Urothelium cell line (cell line): ENCODE measurements at places on chromosomes 4 and X.

GRCh38 chr4:22471999-22472461 lies 43.8 kb downstream of the ADGRA3 start:
- no peak for DNase-seq

DNA sequence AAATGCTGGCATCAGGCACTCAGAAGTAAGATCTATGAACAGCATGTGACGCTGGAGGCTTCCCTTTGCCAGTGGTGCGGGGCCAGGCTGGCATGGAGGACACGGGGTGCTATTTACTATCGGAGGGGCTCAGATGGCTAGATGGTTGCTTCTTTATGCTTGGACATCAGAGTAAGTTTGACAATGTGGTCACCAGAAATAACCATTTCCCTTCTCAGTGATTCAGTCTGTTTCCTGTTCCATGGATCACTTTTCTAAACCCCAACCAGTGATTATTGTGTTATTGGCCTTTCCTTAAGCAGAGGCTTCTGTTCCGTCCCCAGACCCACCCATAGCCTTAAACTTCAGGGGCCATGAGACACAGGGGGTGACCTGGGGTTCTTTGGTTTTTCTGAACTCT lies 55.4 kb upstream of the DHX15 start:
- DNase-seq: no peak

DNA sequence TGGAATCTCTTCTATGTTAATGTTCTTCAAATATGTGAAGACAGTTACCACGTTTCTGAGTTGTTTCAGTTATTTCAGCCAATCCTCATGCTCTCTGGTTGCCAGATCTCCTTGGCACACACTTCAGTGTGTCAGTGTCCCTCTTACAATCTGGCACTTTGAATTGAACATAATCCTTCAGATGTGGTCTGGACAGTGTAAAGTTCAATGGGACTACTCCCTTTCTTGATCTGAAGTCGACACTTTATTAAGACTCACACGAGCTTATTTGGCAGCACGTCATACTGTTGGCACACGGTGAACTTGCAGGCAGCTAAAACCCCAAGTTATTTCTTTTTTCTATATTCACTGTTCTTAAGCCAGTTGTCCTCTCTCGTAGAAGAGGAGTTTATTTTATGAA lies 28.2 kb downstream of the ARSJ start:
- DNase-seq: no peak

GRCh38 chrX:115909017-115909416 lies 261.5 kb upstream of the AGTR2 start:
- no peak for DNase-seq

GRCh38 chr4:5712517-5712916 lies 1.5 kb downstream of the EVC start:
- peak; percentile 25 for DNase-seq

DNA sequence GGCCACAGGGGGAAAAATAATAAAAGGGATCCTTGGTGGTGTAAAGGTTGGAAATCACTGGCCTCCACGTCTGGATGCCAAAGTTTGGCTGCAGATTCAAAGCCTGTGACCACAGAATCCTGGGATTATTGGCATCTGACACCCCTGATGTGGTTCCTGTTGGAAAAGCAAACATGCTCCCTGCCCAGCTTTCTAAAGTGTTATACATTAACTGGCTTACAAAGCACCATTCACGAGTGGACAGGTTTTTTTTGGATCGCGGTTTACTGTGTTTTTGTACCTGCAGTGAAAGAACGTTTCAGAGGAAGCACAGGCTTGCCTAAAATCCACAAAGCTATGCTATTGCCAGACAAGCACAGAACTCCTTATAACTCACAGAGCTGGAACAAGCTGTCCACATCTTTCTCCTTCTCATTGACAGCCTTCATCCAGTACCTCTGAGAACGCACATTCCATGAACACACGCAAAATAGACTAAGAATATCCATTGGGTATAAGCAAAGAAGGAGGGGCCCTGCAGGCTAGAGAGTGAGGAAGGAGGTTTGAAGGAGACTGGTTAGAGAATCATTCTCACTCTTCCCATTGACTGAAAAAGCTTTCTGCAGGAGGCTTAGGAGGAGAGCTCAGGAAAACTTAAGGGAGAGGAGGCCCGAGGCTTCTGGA lies 14.5 kb upstream of the CAPN6 start:
- no peak for DNase-seq

DNA sequence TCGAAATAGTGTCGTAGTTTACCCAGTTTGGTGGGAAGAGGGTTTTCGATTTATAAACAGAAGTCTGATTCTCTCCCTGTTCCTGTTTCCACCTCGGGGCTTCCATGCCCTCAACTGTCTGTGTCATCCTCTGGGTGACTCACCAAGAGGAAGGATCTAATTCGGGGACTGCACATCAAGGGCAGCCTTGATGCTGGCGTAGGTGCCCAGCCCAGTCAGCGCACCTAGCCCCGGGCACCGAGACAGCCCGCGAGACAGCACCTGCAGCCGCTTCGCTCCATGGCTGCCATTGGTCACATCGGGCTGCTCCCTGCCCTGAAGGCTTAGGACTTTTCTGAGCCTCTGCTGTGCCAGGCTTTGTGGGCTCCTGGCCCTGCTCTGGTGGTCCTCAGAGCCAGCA lies 7.7 kb downstream of the ABCD1 start:
- DNase-seq: no peak

DNA sequence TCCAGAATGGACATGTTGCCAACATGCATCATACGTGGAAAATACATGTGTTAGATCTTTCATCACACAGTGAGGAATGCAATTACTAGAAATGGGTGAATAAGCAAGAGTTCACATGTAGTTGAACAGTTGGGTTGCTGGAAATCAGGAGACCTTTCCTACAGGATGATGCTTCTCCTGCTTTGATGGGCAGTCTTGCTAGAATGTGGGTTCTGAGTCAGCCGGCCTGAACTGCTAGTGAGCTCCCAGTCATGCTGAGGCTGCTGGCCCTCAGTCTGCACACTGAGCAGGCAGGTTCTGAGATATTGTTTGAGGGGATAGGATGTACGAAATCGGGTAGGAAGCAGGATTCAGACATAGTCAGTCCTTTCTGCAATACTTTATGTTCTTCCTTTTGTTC lies 20.2 kb downstream of the MSL3 start:
- DNase-seq: no peak

DNA sequence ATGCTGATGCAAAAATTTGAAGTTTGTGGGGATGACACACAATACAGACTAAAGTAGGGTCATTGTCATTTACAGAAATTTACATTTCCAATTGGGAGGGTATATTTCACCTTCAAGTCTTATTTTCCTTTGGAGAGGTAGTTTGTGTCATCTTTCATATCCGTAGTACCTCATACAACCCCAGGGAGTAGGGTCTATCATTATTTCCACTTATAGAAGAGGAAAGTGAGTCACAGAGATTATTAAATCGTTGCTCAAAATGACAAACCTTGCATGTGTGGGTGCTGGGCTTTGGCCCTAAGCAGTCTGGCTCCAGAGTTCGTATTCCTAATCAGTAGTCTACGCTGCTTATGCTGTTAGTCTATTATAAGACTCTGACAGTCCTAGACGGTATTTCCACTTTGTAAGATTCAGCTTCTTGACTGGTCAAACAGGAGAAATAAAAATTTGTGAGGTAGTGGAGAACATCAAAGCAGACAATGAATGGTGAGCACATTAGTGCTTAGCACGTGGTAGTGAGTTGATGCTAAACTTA lies 516.5 kb downstream of the PCDH7 start:
- no peak for DNase-seq

DNA sequence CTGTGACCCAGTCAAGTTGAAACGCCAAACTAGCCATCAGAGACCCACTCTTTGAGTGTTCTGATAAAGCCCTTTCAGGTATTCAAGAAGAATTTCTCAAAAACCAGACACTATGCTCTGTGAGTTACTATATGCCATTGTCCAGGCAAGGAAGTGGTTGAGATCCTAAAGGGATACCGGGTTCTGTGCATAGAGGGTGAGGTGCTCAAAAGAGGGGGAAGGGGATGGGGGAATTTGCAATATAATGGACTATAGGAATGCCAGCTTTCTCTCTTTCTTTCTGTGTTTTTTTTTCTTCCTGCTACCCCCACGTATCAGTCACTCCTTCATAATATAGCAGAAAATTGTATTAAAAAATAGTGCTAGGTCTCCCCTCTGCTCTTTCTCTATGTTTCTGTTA lies 1619.0 kb downstream of the STIM2 start:
- DNase-seq: no peak

- no peak for DNase-seq
Observed at GRCh38 chr4:8703857-8704495, 111.4 kb downstream of the CPZ start.

DNA sequence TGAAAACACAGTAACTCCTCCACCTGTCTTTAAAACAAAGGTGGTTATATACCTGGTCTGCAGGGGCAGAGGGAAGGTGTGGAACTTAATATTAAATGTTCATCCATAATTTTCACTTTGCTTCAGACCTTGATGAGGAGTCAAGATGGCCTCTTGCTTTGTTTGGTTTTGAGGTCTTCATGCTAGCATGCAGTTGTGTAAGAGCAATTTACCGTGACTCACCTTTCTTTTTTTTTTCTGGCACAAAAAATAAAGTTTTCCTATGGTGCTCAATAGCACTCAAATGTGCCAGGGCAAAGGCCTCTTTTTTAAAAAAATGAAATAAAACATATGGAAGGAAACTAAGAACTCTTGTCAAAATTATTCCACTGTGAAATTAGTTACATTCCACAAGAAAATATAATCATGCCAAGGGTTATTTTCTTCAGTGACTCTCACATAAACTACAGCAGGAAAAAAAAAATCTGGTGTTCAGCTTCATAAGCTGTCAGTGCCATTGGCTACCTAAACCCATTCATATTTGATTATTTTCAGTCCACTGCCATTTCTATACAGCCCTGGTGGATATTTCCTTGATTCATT lies 128.2 kb downstream of the SLC7A11 start:
- DNase-seq: peak; percentile 8

DNA sequence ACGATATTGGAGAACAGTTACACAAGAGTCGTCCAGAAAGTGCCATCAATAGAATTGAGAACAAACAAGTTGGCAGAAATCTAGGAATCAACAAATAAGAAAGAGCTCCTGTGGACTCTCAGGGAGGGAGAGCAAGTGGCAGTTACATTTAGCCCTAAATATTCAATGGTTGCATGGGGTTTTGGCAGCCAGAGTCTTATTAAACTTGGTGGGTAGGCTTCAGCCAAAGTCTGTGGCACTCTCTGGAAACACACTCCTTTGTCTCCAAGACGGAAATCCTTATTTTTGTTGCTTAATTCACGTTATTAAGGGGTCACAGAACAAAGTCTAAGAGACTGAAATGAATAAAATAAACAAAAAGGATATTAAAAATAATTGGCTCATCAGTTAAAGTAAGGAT lies 742.2 kb upstream of the ATOH1 start:
- no peak for DNase-seq

GRCh38 chr4:8459867-8460445 lies 19.4 kb downstream of the TRMT44 start:
- DNase-seq: no peak

- DNase-seq: no peak
Observed at GRCh38 chrX:103658681-103659433, 27.6 kb downstream of the MORF4L2 start.

GRCh38 chrX:19086102-19086772 lies 36.0 kb downstream of the ADGRG2 start:
- DNase-seq: no peak

DNA sequence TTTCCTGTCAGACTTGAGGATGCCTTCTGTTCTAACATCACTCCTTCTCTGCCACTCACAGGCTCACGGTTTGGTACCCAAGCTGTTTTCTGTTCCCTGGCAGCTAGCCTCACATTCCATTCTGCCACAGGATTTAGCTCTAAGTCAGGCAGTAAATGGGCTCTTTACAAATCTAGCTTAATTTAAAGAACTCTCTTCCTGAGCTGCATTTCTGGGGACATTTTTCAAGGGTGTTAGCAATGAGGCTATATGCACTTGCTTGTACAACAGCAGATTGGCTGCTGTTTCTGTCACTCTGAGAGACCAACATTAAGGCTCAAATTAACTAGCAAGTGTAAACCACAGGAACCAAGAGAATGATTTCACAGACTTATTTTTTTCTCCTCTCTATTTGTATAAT lies 337.8 kb upstream of the NOCT start:
- no peak for DNase-seq

DNA sequence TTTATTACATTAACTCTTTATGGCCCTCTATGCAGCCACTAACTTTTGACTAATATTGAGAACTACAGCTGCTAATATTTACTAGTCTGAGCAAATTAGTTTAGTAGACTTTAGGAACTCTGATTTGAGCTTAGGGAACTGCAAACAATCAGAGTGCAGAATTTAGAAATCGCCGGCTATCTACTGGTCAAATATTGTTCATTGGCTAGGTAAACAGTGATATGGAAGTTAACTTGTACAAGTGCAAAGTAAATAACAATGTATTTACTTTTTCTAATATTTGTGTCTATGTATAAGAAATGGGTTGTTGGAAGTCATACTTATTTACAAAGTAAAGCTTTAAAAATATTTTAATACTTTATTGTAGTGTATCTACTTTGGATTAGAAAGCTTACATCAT lies 279.6 kb downstream of the CFAP299 start:
- no peak for DNase-seq

DNA sequence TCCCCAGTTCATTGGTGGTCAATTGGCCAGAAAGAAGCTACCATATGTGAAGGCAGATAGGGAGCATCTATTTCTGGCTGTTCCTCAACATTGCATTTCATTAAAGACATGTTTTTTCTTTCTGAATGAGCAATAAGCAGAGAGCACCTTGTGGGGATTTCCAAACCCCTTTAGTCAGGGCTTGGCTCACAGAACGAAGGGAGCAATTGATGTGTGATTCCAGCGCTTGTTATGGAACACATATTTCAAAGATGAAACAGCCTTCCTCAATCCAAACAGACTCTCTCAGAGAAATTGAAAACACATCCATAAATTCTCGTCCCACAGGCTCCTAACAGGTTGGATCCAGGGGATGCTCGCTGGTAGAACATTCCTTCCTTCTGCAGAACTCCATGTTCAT lies 84.1 kb downstream of the CLCN4 start:
- no peak for DNase-seq

DNA sequence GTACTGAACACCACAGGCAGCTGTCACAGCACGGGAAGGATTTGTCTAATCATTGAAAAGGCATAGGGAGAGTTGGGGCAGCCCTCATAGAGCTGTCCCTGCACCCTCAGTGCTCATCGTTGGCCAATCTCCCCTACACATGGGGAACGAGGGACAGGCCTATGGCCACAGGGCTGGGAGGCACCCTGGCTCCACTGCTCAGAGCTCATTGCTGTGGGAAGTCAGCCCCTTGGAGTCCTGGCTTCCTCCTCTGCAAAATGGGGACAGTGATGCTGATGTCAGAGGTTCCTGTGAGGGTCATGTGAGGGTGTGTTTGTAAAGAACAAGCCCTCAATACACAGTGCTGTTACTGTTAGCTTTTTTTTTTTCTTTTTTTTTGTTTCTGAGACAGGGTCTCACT lies 19.3 kb upstream of the HTRA3 start:
- no peak for DNase-seq
